ENCODE measurements at places on chromosomes 4 and X.

GRCh38 chr4:15131551-15131950, 129.3 kb downstream of the CPEB2 start:
- no peak for DNase-seq

DNA sequence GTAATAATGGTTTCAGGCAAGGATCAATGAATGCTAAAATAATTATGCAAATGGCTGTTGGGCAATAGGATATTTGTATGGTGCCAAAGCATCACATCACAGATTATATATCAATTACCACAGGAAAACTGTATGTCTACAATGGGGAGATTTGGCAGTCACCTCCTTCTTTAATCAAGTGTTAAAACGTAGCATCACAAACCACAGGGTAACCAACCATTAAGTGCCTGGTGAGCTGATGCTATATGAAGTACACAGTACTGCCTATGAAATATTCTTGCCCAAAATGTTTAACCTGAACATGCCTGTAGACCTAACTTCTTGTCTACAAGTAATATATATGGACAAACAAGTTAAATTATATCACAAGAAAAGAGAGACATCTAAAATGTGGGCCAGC, 25.3 kb downstream of the MECP2 start:
- DNase-seq = no peak

GRCh38 chrX:148681605-148682004, 181.2 kb downstream of the AFF2 start:
- no peak for DNase-seq

- DNase-seq = no peak
Measured at GRCh38 chr4:22413471-22413870, 102.4 kb downstream of the ADGRA3 start.

DNA sequence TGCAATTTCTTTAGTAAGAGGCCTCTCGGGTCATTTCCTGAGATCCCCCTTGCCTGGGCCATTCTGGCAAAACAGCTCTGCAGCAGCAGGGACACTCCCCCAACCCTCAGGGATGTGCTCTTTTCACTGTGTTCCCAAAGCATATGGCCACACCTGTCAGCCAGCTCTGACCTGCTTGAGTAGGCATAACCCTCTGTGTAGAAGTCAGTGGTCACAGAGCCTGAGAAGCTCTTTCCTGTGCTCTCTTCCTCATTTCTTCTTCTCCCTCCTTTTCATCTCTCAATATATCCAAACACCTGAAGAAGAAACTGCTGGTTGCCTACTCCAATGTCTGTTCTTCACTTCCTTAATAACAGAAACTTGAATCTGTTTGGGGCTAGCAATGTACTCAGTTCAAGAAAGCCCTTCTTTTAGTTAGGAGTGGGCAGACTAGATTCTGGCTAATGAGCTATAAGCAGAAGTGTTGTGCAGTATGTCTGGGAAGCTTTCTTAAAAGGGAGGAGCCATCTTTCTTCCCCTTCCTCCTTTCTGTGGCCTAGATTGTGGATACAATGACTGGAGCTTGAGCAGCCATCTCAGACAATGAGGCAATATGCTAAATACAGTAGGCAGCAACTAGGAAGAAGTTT, 73.3 kb downstream of the PRPS1 start:
- DNase-seq = no peak

DNA sequence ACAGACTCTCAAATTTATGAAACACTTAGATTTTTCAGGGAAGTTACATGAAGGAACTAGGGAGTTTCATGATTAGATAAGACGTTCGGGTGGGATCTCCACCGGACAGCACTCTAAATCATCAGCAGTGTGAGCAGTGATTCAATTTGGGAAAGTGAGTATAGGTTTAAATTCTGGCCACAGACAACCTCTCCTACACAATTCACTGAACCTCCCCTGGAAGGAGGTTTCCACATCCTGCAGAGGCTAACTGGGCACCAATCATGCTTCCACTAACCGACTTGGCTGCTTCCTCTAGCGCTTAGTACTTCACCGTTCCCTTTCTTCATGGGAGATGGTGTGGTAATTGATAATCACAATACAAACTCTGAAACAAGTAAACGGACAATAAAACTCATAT, 5.6 kb downstream of the CXCL9 start:
- no peak for DNase-seq

GRCh38 chr4:184283659-184284335, 66.1 kb upstream of the ENPP6 start:
- no peak for DNase-seq

DNA sequence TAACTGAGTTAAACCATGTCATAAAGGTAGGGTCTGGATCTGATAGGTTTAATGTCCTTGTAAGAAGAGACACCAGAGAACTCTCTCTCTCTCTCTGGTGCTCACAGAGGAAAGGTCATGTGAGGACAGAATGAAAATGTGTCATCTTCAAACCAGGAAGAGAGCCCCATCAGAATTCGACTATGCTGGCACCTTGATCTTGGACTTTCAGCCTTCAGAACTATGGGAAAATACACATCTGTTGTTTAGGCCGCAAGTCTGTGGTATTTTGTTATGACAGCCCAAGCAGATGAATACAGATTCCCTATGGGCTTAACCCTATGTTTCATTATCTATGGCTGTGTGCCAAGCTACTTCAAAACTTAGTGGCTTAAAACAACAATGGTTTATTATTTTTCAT, 105.5 kb upstream of the DDIT4L start:
- no peak for DNase-seq

GRCh38 chr4:34485252-34485651, 1759.1 kb downstream of the ARAP2 start:
- DNase-seq = no peak

DNA sequence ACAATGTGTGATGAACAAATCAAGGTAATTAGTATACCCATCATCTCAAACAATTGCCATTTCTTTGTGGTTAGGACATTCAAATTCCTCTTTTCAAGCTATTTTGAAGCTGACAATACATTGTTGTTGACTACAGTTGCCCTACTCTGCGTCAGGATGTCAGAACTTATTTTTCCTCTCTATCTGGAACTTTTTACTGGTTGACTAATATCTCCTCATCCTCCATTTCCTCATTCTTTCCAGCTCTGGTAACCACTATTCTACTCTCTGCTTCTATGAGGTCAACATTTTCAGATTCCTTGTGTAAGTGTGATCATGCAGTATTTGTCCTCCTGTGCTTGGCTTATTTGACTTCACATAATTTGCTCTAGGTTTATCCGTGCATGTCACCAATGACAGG, 240.5 kb upstream of the HS3ST1 start:
- DNase-seq = no peak

DNA sequence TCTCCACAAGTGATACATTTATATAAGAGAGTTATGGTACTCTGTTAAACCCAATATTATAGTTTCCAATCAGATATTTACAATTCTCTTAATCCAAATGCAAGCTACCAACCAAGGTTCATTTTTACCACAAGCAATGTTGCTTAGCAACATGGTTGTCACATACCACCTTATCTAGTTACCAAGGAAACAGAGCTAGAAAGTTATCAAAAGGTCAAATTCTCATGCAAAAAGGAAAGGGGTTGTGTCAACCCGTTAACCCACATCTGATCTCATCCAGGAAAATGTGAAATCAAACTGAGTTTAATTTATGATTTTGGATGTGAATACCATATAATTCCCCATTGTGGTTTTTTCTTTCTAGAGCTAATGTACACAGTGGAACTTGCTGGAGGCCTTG, 274.1 kb upstream of the MAGEB2 start:
- no peak for DNase-seq

- DNase-seq = no peak
Measured at GRCh38 chrX:71534773-71535544, 2.1 kb downstream of the OGT start.

DNA sequence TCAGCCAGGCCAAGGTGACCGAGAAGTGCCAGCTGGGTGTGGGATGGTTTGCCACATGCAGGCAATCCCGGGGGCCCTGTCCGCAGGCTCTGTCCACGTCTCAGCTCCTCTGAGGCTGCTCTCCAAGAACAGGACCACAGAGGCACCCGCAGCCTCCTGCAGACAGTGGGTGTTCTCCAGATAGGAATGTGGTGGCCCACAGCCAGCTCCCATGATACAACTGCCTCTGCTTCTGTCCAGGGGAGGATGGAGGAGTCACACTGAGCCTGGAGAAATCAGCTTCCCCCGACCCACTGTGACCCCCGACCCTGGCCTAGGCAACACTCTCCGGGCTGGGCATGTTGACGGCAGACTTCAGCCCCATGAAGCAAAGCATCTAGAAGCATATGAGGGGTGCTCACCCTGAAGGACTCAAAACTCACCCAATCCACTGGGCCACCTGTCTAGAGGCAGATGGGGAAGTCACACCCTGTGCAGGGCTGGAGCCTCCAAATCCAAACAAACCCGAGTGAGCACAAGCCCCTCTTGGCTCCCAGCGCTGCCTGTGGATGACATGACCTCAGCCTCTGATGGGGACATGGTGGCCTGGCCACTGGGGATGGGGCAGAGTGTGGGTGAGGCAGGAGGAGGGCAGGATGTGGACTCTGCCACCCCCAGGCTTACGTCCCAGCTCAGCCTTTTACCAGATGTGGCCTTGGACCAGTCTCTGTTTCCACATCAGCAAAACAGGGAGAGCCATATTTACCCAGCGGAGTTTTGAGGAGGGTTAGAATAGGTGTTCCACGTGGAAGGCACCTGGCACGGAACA, 102.3 kb downstream of the PSAPL1 start:
- DNase-seq = no peak

GRCh38 chr4:65667506-65668041, 2.7 kb downstream of the EPHA5 start:
- DNase-seq = no peak

GRCh38 chr4:26325191-26325590, 4.4 kb downstream of the RBPJ start:
- DNase-seq = no peak

- DNase-seq = no peak
Measured at GRCh38 chrX:110414273-110414672, 55.6 kb downstream of the RTL9 start.

- no peak for DNase-seq
Measured at GRCh38 chrX:153449368-153450113, 3.7 kb upstream of the TREX2 start.

GRCh38 chrX:49844611-49845010, 15.5 kb downstream of the PAGE4 start:
- DNase-seq = no peak

GRCh38 chrX:44400588-44400987, 57.1 kb upstream of the EFHC2 start:
- no peak for DNase-seq

DNA sequence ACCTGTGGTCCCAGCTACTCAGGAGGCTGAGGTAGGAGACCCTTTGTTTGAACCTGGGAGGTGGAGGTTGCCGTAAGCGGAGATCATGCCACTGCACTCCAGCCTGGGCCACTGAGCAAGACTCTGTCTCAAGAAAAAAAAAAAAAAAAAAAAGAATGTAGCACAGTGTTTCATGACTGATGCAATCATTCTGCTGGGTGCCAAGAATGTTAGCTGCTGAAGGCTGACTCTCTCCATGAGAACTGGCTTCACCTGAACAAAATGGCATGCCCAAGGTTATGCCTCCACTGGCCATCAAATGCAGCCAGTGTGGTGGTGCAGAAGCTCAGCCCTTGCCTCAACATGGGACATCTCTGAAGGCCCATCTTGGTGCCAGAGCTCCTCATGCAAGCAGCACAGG, 412.1 kb downstream of the ADAM29 start:
- no peak for DNase-seq

DNA sequence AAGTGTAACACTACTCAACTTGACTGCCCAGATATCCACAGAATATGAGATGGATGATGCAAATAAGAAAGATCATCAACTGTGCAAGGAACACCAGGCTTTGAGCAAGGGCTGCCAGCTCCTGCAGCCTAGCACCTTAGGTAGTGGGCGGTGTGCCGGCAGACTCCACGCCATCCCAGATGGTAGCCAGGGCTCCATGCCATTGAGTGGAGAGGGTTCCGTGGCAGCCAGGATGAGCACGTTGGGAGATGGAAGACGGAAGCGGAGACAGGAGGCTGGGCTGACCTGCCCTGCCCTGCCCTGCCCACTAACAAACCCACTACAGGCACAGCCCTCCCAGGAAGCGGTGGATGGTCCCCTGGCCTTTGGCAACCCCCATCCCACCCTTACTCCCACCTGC, 51.9 kb downstream of the TMPRSS11F start:
- DNase-seq = no peak

Data from SK-N-MC (cell line).